Stimulated activated CD8-positive, alpha-beta memory T cell treated with anti-CD3 and anti-CD28 coated beads, Interleukin-4, amount 100 ng/mL, for 1 hour (primary cell): ENCODE measurements at places on chromosomes 12 and 14.

DNA sequence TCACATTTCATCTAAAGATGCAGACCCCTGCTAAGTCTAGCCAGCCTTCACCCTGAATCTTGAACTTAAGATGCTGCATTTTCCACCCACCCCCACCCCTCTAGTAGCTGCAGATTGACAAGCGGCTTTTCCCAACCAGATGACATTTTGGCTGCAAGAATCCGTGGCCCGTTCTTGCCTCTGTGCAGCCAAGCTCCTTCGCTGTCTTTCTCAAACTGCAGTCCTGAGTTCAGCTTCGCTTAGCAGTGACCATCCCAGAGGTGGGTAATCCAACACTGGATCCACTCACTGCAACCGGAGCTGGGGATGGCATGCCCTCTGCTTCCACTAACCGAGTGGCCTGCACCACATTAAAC is 765 bp upstream of the NFYB start:
- no peak for DNase-seq

DNA sequence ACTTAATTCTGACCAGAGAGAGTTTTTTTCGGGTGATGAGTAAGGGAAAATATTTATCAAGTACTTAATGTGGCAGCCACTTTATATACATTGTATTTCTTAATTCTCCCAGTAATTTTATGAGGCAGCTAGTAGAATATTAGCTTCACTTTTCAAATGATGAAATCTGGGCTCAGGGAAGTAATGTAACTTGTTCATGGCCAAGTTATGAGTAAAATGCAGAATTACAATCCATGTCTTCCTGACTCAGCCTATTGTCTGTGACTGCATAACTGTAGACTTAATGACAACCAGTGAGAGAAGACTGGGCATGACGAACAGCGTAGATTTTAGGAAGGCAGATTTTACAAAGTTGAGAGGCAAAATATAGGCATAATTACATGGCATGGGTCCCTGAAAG is 106.7 kb upstream of the MIS18BP1 start:
- DNase-seq: no peak

- DNase-seq: no peak
These were observed 12.0 kb downstream of the SOAT2 start for GRCh38 chr12:53115112-53115890.

DNA sequence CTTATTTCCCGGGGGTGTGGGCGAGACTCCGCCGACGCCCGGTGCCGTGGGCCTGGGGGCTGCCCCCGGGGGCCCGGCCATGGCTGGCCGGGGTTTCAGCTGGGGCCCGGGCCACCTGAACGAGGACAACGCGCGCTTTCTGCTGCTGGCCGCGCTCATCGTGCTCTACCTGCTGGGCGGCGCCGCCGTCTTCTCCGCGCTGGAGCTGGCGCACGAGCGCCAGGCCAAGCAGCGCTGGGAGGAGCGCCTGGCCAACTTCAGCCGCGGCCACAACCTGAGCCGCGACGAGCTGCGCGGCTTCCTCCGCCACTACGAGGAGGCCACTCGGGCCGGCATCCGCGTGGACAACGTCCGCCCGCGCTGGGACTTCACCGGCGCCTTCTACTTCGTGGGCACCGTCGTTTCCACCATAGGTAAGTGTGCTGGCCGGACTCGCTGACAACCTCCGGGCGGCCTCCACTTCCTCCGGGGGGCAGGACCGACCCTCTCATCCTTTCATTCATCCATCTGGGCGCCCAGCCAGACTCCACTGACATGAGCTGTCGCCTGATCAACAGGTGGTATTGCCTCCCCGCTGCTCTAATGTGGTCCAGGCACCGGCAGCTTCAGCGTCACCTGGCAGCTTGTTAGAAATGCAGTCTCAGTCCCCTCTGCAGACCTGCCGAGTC is 467 bp downstream of the KCNK13 start:
- no peak for DNase-seq
